NCI-H82 (cell line): ENCODE measurements at places on chromosomes 4 and X.
A peak's percentile ranks its signal among the peaks of the same experiment; 100 is the strongest.

GRCh38 chrX:23732704-23733103, 10.4 kb downstream of the ACOT9 start:
- DNase-seq, result no peak

GRCh38 chrX:126723881-126724280, 95.6 kb upstream of the PRR32 start:
- no peak for DNase-seq

DNA sequence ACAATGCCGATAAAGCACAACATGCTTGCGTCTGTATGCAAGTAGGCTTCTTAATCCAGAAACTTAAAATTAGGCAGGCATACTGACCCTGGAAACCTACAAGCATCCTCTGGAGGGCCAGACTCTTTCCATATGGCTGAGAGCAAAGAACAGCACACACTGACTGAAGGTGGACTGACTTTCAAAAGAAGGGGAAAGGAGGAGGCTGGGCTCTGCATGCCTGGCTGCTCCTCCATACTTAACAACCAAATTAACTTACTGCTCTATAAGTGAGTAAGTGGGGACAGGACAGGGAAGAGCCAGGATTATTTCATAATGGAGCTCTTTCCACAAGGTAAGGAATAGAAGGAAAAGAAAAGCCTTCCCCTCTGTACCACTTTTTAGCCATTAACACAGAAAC, 55.9 kb upstream of the ATP8A1 start:
- peak; percentile 11 for DNase-seq

GRCh38 chrX:12611471-12611870, 179.7 kb upstream of the PRPS2 start:
- no peak for DNase-seq

DNA sequence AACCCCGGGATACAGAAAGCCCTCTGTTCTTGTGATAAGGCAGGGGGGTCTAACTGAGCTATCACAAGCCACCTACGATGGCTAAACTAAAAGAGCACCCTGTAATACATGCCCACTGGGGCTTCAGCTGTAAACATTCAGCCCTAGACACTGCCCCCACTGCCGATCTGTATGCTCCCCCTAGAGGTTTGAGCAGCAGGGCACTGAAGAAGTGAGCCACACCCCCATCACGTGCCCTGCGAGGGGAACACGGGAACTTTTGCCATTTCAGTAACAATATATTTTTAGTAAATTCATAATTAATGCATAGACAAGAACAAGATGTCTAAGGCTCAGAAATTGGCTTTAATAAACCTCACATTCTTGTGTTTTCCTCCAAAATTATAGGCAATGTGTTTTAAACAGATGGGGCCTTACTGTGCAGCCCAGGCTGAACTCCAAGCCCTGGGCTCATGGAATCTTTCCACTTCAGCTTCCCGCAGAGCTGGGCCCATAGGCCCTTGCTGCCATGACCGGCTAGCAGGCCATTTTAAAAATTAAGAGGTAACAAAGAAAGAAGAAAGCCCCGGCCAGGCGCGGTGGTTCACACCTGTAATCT, 235.3 kb upstream of the SFRP2 start:
- no peak for DNase-seq

GRCh38 chrX:47497271-47497888, 14.4 kb upstream of the ZNF41 start:
- peak; percentile 45 for DNase-seq

DNA sequence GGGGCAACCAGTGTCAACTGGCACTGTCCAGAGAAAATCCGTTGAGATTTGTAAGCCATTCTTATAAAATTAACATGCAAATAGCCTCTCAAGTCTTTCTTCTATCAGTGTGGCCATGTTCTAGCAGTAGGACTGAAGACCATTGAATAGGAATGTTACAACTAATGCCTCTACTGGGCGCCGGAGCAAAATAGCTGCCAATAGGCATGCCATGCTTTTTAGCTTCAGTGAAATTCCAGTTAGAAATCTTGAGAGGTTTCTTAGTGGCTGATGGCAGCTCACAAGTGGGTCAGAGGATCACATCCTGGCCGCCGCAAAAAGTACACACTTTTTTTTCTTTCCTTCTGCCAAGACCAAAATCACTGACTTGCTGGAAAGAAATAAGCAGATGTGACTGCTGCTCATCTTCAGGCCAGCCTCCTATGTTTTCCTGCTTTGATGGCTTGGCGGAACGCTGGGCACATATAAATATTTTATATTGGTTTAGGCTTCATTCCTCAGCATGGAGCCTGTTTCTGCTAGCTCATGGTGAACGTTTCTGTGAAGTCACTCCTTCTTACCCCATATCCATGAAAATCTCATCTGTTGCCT, 293.1 kb downstream of the TENM3 start:
- no peak for DNase-seq

DNA sequence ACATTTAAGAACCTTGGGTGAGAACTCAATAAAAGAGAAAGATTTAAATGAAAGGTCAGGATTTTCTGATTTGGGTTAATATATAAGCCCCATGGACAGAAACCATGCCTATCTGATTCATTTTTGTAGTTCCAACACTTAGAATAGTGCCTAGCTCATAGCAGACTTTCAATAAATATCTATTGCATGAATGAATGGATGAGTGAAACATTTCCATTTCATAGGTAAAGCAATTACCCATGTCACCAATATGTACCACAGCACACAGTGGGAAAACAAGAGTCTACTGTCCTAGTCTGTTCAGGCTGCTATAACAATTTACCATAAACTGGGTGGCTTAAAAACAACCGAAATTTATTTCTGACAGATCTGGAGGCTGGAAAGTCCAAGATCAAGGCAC, 63.9 kb upstream of the PTPN13 start:
- DNase-seq, result no peak

DNA sequence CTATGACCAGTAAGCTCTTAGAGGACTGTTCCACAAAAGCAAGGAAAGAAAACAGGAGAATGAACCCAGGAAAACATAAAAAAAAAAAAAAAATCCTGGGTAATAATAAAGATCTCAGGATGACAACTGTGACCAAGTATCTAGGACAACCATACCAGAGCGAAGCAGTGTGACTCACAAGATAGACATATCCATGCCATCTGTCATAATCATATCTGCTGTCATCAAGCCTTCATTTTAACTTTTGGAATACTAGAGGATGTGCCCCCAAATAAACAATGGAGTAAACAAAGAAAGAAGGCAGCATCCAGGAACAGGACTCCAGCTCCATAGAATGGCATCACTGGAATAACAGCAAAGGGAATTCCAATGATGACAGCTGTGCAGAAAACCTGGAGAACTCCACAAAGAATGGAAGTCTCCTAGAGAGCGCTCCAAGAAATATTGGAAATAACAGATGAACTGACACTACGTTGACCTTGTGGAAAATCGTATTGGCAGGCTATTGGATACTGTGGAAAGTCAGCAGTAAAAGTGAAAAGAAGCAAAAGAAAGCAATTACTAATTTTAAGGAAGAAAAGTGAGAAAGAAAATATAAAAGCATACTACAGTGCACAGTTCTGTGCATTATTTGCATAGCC, 35.3 kb downstream of the HPGDS start:
- no peak for DNase-seq

DNA sequence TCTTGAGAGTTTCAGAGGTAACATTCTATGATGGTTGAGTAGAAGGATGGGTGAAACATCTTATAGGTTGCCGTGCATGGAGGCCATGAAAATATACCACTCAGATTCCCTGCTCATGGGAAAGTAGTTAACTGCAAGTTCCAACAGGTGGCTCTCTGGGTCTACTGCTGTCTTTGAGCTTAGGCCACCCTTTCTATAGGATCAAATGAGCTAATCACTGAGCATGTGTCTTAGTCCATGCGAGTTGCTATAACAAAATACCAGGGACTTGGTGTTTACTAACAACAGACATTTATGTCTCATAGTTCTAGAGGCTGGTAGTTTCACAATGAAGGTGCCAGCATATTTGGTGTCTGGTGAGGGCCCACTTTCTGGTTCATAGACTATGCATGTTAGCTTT, 144.8 kb upstream of the UNC5C start:
- DNase-seq, result peak; percentile 52

- no peak for DNase-seq
Measured at GRCh38 chrX:103741879-103742278, 31.2 kb downstream of the TMEM31 start.

- DNase-seq, result no peak
Measured at GRCh38 chr4:186266729-186267456, 904 bp downstream of the F11 start.

DNA sequence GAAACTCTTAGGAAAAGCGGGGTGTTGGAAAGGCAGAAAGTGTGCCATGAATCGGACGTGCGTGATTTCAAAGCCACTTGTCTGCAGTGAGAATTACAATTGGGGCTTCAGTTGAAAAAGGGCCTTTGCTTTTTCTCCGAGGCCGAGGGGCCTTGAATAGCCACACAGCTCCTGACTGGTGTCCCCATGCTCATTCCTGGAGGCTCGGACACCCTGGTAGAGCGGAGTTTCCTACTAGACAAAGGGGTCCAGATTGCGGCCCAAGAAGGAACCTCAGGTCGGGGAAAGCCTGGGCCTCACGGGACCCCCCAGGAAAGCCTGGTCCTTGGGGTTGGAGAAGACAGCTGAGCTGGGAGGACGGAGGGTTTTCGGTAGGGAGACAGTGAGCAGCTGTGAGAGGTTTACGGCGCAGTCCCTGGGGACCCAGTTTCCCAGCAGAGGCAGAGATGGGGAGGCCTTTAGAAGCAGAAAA, 3.0 kb upstream of the SHOX start:
- DNase-seq, result peak; percentile 18

DNA sequence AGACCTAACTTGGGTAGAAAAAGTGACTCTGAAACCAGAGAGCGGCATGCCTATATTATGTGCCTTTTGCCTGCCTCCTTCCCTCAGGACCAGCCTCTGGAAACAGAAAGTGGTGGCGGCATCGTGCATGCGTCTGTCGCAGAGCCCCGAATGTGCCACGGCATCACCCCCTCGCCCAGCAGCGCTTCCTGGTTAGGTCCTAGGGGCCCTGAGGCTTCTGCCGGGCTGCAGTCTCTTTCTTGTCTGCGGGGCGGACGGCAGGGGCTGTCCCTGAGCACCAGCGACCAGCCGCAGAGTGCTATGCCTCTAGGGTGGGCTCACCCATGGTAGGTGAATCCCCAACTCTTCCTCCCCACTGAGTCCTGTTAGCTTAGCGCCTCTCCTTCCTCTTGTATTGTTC, 68.7 kb downstream of the VSIG4 start:
- no peak for DNase-seq

DNA sequence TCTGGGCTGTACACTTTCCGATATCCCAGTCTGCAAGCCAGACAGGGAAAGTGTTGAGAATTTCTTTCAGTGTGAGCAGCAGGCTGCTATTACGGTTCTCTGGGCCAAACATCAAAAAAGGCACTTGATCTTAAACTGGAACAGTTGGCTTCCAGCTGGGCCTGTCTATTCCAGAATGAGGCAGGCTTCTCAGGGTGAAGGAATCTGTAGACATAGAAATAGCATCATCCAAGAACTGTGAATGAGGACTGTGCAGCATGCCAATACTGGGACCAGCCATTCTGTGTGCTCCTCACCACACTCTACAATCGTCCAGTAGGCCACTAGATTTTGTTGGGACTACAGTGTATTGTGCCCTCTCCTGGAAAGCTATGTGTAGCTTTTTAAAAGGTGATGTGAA, 31.1 kb downstream of the ART3 start:
- peak; percentile 5 for DNase-seq

GRCh38 chrX:147733369-147733768, 178.3 kb upstream of the FMR1 start:
- no peak for DNase-seq

DNA sequence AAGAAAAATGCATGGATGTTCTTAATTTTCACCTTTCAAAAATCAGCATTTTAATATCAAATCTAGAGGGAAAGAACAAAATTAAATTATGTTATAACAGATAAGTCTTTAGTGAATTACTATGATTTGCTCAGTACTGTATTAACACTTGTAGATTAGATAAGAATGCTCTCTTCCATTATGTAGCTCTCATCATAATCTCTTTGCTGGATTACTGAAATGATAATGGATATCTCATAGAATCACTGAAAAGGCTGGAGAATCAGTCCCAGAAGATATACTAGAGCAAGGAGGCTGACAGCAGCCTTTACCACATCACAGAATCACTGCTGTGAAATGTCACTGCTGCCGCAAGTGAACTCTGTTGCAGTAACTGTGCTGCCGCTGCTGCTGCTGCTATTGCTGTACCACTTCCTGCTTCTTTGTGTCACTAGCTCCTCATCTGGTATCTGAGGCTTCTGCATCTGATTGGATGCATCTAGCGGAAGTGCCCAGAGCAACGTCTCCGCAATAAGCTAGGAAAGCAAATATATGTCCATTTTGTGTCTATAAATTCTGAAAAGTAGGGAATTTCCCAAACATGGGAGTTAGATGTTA, 738.2 kb downstream of the ADGRL3 start:
- DNase-seq, result no peak

GRCh38 chr4:6472387-6473263, at the start of gene PPP2R2C:
PPP2R2C (minus strand) TSS chr4:6472614; CDS start chr4:6472229, 385 bp downstream.
- no peak for DNase-seq

DNA sequence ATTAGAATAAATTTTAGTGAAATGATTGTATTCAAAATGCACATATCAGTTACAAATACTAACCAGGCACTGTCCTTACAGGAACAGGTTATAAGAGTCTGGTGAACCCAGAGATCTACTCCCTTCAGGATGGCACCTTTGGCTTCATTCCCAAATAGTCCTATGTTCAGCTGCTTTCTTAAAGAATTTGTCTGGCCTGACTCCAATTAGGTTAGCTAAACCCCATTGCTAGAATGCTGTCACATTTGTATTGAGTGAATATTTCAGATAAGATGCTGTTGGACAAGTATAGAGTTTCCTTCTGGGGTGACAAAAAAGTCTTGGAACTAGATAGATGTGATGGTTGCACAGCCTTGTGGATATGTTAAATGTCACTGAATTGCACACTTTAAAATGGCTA, 69.4 kb downstream of the EFHC2 start:
- no peak for DNase-seq

GRCh38 chr4:183326853-183327252, 4.6 kb upstream of the CLDN24 start:
- DNase-seq, result no peak

GRCh38 chr4:75989846-75990528, 758 bp downstream of the SDAD1 start:
- DNase-seq, result no peak

- DNase-seq, result no peak
Measured at GRCh38 chr4:99983289-99983943, 33.3 kb upstream of the H2AZ1 start.

DNA sequence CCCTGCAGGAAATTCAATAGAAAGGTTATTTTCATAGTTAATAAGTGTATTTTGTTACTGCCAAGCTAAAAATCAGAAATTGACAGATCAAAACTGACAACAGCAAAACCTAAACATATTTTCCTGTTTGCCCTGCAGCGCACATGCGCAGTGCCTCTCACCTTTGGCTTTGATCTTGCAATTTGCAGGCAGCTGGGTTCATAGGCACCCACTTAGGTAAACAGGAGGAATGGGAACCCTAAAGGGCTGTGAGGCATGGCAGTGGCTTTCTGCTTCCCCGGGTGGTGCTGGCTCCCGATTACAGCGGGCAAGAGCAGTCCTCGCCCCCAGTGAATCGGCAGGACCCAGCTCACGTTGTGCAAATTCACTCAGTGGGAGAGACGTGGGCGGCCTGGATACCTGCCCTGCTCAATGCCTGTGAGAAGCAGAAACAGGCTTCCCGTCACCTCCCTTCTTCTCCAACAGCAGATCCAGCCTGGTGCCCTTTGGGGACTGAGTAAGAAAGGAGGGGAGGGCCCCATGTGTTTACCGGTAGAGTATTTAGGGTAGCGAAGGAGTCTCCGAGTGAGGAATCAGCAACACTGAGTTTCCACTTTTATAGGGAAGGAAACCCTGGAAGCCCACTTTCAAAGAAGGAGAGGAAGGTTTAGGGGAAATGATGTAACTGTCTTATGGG, 25.7 kb downstream of the CCKAR start:
- no peak for DNase-seq

GRCh38 chr4:178917756-178918155, 1475.5 kb upstream of the AGA start:
- DNase-seq, result no peak
